ENCODE measurements at places on chromosomes 7 and 10.

- no peak overlapping the region for H3K4me3 ChIP-seq
- DNase-seq, result no peak
- H3K27ac ChIP-seq, result no peak overlapping the region
- H3K4me1 ChIP-seq, result no peaks in the 10 kb centered on the region
- H3K36me3 ChIP-seq, result peaks cover 15% of the 10 kb centered on the region
- H3K27me3 ChIP-seq, result no peaks in the 10 kb centered on the region
Observed at GRCh38 chr7:602341-603141, 82.9 kb upstream of the PDGFA start.

GRCh38 chr7:128387216-128388144 is 22.3 kb downstream of the IMPDH1 start:
- H3K4me1 ChIP-seq, result peaks cover 11% of the 10 kb centered on the region
- DNase-seq, result peak; percentile 78
- H3K4me3 ChIP-seq, result no peak overlapping the region
- H3K36me3 ChIP-seq, result no peaks in the 10 kb centered on the region

- H3K36me3 ChIP-seq, result peaks cover 4% of the 10 kb centered on the region
- H3K27ac ChIP-seq, result no peak overlapping the region
- no peak for DNase-seq
- no peaks in the 10 kb centered on the region for H3K27me3 ChIP-seq
Observed at GRCh38 chr7:114949231-114949630, 27.3 kb downstream of the MDFIC start.

DNA sequence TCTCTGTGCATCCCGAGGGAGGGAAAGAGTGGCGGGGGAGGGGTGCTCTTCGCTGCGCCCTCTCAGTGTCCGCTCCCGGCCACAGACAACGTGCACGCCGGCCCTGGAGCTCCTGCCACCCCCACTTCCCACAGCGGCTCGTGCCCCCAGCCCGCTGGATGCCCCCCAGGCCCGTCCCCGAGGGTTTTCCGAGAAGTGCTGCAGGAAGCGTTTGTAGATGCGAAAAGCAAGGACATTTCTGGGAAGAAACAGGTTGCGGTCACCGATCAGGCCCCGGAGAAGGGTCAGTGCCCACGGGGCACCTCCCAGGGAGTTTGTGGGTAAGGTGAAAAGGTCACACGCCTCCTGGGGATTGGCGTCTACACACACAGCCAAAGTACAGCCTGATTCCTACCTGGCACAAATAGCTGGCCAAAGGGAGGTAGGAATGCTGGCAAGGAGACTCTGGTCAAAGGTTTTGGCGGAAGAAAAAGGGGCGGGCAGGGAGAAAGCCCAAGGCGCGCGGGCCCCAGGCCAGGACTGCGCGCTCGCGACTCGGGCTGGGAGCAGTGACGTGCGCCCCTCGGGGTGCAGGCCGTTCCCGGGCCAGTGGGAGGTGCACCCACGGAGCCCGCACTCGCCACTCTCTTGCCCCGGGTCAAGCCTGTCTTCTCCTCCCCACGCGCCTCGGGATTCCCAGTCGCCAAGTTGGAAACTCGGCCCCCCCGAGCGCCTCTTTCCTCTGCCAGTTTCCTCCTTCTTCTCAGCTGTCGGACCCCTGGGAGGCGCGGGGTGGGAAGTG is 1.5 kb upstream of the NRP1 start:
- H3K4me1 ChIP-seq, result peaks cover 25% of the 10 kb centered on the region
- peak; percentile 72 for DNase-seq
- peak overlapping the region; percentile 19 for H3K27ac ChIP-seq
- peak overlapping the region; percentile 94 for H3K4me3 ChIP-seq
- no peaks in the 10 kb centered on the region for H3K27me3 ChIP-seq

GRCh38 chr10:66671562-66671961 is 254.3 kb upstream of the LRRTM3 start:
- H3K4me1 ChIP-seq, result no peaks in the 10 kb centered on the region
- H3K27ac ChIP-seq, result no peak overlapping the region
- H3K36me3 ChIP-seq, result no peaks in the 10 kb centered on the region
- DNase-seq, result no peak
- no peak overlapping the region for H3K4me3 ChIP-seq
- H3K27me3 ChIP-seq, result no peaks in the 10 kb centered on the region

Data from MCF 10A (cell line).